ENCODE measurements at places on chromosomes 2 and 18.

GRCh38 chr2:295090-295489, 7.2 kb upstream of the ALKAL2 start:
- DNase-seq = no peak

GRCh38 chr2:238065071-238065846, 4.5 kb downstream of the SCLY start:
- no peak for DNase-seq

- peak; percentile 75 for DNase-seq
These were observed 20.3 kb downstream of the RMC1 start for GRCh38 chr18:23523429-23524212.

- no peak for DNase-seq
These were observed 27.4 kb upstream of the SLC3A1 start for GRCh38 chr2:44247924-44248323.

DNA sequence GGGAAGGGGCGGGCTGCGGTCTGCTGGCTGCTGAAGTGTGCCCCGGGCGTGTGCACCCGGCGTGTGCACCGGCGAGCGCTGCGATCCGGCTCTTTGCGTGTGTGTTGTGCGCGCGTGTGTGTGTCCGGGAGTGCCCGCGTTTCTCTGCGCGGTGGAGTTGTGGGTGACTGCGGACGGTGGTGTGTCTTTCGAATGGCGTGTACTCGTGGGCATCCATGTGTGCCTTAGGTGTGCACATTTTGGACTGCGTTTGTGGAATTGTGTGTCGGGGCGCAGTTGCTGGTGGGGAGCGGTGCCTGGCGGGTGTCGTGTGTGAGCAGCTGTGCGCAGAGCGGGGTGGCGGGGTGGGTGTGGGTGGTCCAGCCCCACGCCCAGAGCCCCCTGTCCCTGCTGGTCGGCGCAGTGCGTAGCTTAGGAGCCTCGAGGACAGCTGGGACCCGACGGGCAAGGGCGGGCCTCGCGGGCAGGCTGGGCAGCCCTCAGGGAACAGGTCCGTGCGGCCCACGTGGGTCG, 533 bp downstream of the HPCAL1 start:
- DNase-seq = no peak

GRCh38 chr2:221075203-221075602, 496.9 kb downstream of the EPHA4 start:
- DNase-seq = no peak

- no peak for DNase-seq
These were observed 94.4 kb downstream of the FANCL start for GRCh38 chr2:58146707-58147106.

DNA sequence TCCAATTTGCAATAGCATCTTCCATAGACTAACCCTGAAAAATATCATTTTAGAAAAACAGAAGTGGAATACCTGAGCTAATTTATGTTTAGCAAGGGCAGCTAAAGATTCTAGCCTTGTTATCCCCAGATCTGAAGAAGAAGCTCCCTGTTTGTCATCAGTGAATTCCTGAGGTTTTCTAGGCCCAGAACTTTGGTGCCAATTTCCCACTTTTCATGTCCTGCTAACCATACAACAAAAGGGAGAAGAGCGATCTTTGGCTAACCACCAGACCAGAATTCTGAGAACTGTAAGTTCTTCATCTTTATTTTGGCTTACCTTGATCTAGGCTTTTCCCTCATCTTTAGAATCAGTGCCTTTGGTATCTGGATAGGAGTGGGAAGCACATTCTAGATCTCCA, 51.3 kb upstream of the RASGRP3 start:
- DNase-seq = no peak
